ENCODE measurements at places on chromosomes 1 and 21.
A peak's percentile ranks its signal among the peaks of the same experiment; 100 is the strongest.

GRCh38 chr1:9586147-9586766, 2.5 kb upstream of the TMEM201 start:
- H3K4me3 ChIP-seq, result no peak overlapping the region
- no peaks in the 10 kb centered on the region for H3K27me3 ChIP-seq
- H3K36me3 ChIP-seq, result peaks cover 15% of the 10 kb centered on the region
- H3K4me1 ChIP-seq, result peaks cover 28% of the 10 kb centered on the region

DNA sequence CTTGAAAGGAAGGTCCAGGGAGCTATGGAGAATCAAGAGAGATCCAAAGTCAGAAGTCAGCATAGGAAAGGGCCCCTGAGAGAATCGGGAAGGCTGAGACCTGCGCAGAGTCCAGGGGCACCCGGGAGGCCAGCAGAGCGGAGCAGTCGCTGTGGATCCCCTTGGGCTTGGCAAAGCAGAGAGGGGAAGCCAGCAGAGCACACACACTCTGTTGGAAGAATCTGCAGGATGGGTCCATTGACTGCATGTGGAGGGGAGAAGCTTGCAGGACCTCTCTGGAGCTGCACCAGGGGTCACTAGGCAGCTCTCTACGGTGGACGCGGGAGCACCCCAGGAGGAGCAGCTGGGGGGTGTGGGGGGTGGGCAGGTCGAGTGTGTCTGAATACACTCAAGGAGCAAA, 6.4 kb downstream of the RIPK4 start:
- H3K4me3 ChIP-seq, result no peak overlapping the region
- peaks cover 2% of the 10 kb centered on the region for H3K27me3 ChIP-seq
- peaks cover 15% of the 10 kb centered on the region for H3K4me1 ChIP-seq
- H3K27ac ChIP-seq, result no peak overlapping the region
- H3K36me3 ChIP-seq, result no peaks in the 10 kb centered on the region
- no peak for DNase-seq

DNA sequence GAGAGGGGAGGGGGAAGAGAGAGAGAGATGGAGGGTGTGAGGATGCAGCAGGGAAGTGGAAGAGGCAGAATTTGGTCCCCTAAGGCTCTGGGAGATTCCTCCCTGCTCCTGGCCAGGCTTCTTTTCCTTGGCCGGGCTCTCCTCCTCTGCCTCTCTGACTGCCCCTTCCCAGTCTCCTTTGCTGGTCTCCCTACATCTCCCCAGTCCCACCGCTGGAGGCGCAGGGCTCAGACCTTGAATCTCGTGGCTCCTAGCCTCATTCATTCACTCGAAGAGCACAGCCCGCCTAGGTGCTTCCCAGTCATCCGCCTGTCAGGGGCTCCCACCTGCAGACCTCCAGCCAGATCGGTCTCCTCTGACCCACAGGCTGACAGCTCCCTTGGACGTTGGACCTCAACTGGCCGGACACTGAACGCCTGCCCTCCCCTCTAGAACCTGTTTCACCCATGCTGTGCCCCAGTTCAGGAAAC, 76.5 kb downstream of the VWA5B1 start:
- no peaks in the 10 kb centered on the region for H3K36me3 ChIP-seq
- peaks cover 17% of the 10 kb centered on the region for H3K27me3 ChIP-seq
- DNase-seq, result peak; percentile 18
- H3K4me3 ChIP-seq, result no peak overlapping the region

GRCh38 chr21:32413697-32414578, 1.4 kb downstream of the EVA1C start:
- H3K36me3 ChIP-seq, result no peaks in the 10 kb centered on the region
- H3K4me1 ChIP-seq, result peaks cover 31% of the 10 kb centered on the region
- no peak overlapping the region for H3K4me3 ChIP-seq
- H3K27me3 ChIP-seq, result no peaks in the 10 kb centered on the region

- peaks cover 6% of the 10 kb centered on the region for H3K27me3 ChIP-seq
- DNase-seq, result no peak
- H3K4me1 ChIP-seq, result no peaks in the 10 kb centered on the region
- no peak overlapping the region for H3K4me3 ChIP-seq
- no peaks in the 10 kb centered on the region for H3K36me3 ChIP-seq
- no peak overlapping the region for H3K27ac ChIP-seq
Observed at GRCh38 chr1:40856656-40857302, 5.4 kb downstream of the CITED4 start.

DNA sequence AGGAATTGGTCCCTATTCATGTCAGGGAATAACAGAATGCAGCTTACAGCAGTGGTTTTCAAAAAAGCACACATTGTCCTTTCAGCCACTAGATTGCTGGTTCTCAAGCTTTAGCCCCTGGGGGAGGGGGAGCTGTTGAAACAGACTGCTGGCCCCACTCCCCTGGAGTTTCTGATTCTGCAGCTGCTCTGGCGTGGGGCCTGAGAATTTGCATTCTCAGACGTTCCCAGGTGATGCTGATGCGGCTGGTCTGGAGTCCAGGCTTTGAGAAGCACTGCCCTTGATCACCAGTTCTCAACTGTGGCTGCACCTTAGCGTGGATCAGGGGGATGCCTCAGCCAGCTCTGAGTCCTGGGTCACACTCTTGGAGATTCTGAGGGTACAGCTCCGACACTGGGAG, 62.7 kb upstream of the LAPTM5 start:
- no peak overlapping the region for H3K27ac ChIP-seq
- no peak overlapping the region for H3K4me3 ChIP-seq
- H3K4me1 ChIP-seq, result peaks cover 2% of the 10 kb centered on the region
- H3K36me3 ChIP-seq, result no peaks in the 10 kb centered on the region

DNA sequence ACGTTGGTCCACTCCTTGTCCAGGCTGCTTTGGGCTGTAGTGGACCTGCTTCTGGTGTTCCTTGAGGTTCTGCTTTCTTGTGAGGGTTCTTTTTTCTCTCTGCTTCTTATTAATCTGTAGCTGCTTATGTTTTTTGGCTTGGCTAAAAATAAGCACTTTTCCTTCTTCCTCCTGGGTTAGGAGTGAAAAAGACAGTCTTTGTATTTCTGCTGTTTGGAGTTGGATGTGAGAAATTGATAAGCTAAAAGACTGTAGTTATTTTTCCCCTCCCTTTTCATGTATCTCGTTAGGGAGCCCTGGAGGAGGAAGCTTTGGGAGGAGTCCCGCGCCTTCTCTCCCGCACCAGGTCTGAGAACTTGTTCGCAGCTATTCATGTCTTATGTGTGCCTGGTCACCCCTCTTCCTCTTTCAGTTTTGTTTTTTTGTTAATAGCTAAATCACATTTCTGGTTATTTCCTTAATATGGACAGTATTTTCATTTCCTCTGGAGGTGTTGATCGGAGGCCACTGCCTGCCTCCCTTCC, 79.0 kb downstream of the GALNT2 start:
- no peaks in the 10 kb centered on the region for H3K27me3 ChIP-seq
- peak overlapping the region; percentile 79 for H3K27ac ChIP-seq
- H3K4me3 ChIP-seq, result peak overlapping the region; percentile 47
- peaks cover 77% of the 10 kb centered on the region for H3K4me1 ChIP-seq
- no peaks in the 10 kb centered on the region for H3K36me3 ChIP-seq

- no peak overlapping the region for H3K4me3 ChIP-seq
- H3K27me3 ChIP-seq, result no peaks in the 10 kb centered on the region
- H3K36me3 ChIP-seq, result no peaks in the 10 kb centered on the region
- no peaks in the 10 kb centered on the region for H3K4me1 ChIP-seq
Observed at GRCh38 chr1:192952646-192953045, 106.5 kb downstream of the UCHL5 start.

GRCh38 chr1:30505853-30506252, 217.5 kb downstream of the MATN1 start:
- no peaks in the 10 kb centered on the region for H3K27me3 ChIP-seq
- H3K27ac ChIP-seq, result no peak overlapping the region
- no peaks in the 10 kb centered on the region for H3K4me1 ChIP-seq
- DNase-seq, result no peak

DNA sequence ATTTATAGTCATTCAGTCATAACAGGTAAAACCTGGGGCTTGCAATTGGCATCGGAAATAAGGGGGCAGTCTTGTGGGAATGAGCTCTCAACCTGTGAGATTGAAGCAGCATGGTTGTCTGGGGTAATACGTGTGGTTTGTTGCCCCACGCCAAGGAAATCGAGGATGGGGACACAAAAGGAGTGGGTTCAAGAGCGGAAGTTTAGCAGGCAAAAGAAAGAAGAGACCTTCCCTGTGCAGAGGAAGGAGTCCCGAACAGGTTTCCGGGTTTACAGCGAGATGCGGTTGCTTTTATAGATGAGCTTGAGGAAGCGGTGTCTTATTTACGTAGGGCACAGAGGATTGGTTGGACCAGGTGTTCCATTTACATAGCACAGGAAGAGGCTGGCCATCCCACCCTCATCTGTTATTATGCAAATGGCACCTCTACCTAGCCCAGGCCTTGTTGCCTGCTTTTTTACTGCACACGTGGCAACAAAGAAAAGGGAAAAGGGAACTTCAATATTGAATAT, 37.3 kb downstream of the IFNAR1 start:
- peak overlapping the region; percentile 79 for H3K4me3 ChIP-seq
- H3K36me3 ChIP-seq, result peaks cover 5% of the 10 kb centered on the region
- peaks cover 23% of the 10 kb centered on the region for H3K4me1 ChIP-seq
- H3K27me3 ChIP-seq, result no peaks in the 10 kb centered on the region
- peak; percentile 88 for DNase-seq

DNA sequence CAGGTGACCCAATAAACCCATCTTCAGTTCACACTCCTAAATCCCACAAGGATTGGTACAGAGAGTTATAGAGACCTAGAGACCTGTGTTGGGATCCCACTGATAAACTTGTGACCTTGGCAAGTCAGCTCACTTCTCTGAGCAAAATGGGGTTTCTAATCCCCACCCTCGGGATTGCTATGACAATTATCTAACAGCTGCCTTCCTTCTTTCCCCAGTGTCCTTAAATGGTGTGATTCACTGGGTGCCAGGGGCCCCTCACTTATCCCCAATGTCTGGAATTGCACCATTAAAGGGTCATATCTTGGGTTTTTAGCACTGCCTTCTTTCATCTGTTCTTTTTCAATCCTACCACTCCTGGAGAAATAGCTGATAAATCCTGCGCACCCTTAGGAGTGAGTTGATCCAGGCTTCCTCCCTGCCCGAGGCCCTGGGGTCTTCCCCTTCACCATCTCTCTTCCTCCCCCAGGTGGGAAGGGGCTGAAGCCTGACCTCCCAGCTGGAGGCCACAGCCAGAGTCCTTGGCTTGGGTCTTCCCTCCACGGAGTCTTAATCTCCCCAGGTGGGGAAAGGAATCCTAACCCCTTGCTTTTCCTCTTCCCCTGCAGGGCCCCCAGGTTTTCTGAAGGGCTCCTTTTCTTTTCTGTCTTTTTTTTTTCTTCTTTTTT, 39.7 kb downstream of the LACTBL1 start:
- H3K27me3 ChIP-seq, result no peaks in the 10 kb centered on the region
- H3K36me3 ChIP-seq, result no peaks in the 10 kb centered on the region
- no peak overlapping the region for H3K27ac ChIP-seq
- no peak for DNase-seq
- H3K4me3 ChIP-seq, result no peak overlapping the region

DNA sequence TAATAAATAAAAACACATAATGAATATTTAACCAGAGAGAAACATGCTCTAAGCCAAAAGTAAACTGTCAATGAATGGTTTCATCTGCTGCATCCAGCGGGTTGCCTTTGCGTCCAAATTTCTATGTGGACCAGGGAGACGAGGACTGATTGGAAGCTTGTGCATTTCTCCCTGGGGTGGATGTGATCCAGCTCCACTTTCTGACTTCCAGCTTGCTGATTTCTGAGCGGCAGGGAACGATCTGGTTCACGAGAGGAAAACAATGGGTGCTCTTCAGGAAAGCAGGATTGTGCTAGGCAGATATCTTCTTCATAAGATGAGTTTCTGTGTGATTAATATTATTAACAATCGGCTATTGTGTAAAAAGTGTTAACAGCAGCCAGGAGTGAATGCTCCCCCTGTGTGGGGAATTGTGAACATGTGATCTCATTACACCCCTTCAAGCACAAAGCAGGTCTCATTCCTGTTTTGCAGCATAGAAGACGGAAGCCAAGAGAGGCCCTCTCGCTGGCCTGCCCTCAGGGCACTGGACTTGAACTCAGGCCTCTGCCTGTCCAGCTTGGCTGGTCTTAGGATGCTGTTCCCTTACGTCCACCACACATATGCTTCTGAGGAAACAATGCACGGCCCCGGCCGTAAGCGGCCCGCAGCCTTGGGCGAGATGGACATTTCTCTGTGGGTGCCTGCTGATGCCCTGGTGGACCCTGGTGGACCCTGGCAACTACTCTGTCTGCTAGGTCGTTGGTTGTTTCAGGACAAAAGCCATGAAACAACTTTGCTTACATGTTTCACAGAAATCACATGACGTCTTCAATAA, 183.4 kb upstream of the C1orf174 start:
- DNase-seq, result no peak
- H3K27ac ChIP-seq, result no peak overlapping the region
- H3K36me3 ChIP-seq, result no peaks in the 10 kb centered on the region
- no peak overlapping the region for H3K4me3 ChIP-seq
- no peaks in the 10 kb centered on the region for H3K4me1 ChIP-seq

- H3K4me1 ChIP-seq, result peaks cover 10% of the 10 kb centered on the region
- DNase-seq, result no peak
- no peak overlapping the region for H3K4me3 ChIP-seq
- no peak overlapping the region for H3K27ac ChIP-seq
- no peaks in the 10 kb centered on the region for H3K27me3 ChIP-seq
Observed at GRCh38 chr1:3417934-3418333, 36.5 kb upstream of the ARHGEF16 start.

- no peaks in the 10 kb centered on the region for H3K4me1 ChIP-seq
- no peaks in the 10 kb centered on the region for H3K36me3 ChIP-seq
- DNase-seq, result no peak
- H3K27ac ChIP-seq, result no peak overlapping the region
- H3K27me3 ChIP-seq, result no peaks in the 10 kb centered on the region
- H3K4me3 ChIP-seq, result no peak overlapping the region
Observed at GRCh38 chr1:215040190-215040589, 42.3 kb upstream of the KCNK2 start.

- H3K4me3 ChIP-seq, result no peak overlapping the region
- DNase-seq, result no peak
- no peaks in the 10 kb centered on the region for H3K27me3 ChIP-seq
- H3K27ac ChIP-seq, result no peak overlapping the region
Observed at GRCh38 chr21:35136106-35136505, 87.0 kb upstream of the RUNX1 start.

GRCh38 chr1:92902406-92902744, 58.9 kb downstream of the DIPK1A start:
- DNase-seq, result no peak
- no peak overlapping the region for H3K27ac ChIP-seq
- no peak overlapping the region for H3K4me3 ChIP-seq
- no peaks in the 10 kb centered on the region for H3K27me3 ChIP-seq

GRCh38 chr1:6302568-6302967, 41.7 kb upstream of the GPR153 start:
- no peak overlapping the region for H3K27ac ChIP-seq
- H3K27me3 ChIP-seq, result no peaks in the 10 kb centered on the region
- no peaks in the 10 kb centered on the region for H3K4me1 ChIP-seq
- H3K36me3 ChIP-seq, result peaks cover 5% of the 10 kb centered on the region
- no peak overlapping the region for H3K4me3 ChIP-seq
- DNase-seq, result no peak

DNA sequence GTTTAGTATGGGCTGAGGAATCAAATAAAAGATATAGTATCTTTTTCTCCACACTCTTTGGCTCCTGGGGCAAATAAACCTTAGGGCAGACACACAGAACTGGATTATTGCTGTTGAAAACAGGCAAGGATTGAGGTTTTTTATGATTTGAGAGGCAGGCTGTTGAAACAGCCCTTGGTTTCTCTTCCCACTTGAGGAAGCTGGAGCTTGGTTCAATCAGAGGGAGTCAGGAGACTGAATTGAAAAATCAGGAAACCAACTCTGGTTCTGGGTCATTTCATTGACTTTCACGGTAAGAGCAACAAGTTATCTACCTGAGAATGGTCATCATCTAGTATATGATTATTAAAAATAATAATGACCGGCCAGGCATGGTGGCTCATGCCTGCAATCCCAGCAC, 108.4 kb downstream of the CNIH3 start:
- H3K4me3 ChIP-seq, result no peak overlapping the region
- no peak for DNase-seq
- no peaks in the 10 kb centered on the region for H3K27me3 ChIP-seq
- H3K4me1 ChIP-seq, result no peaks in the 10 kb centered on the region
- H3K36me3 ChIP-seq, result no peaks in the 10 kb centered on the region
